Omental fat pad (tissue), 4 donors: ENCODE measurements at places on chromosomes 3 and 15. TPM values are rescaled to one million over a fixed set of nuclear protein-coding genes. Genes with fewer than 3 reads are reported as not detected.

Gene ISL2
- not detected for total RNA-seq

Gene LDHAL6B
- total RNA-seq, result not detected

Gene ILDR1
- total RNA-seq, result not detected

Gene LRRN1
- total RNA-seq, result 1.8 TPM

Gene LINGO1
- 0.36 TPM for total RNA-seq
